A549 treated with Mapracorat at 1 μM for 4 hours (cell line): ENCODE measurements at places on chromosomes 7 and 10. TPM values are rescaled to one million over a fixed set of nuclear protein-coding genes. Genes with fewer than 3 reads are reported as not detected.

Gene AKR1B15
- 21.6 to 38.9 TPM (median 35.8 TPM) in 5 replicates for total RNA-seq

Gene AIFM2
- 29.3 to 39.2 TPM (median 35.9 TPM) in 5 replicates for total RNA-seq

Gene CTNNA3
- not detected in 5 replicates for total RNA-seq

Gene HOXA9
- 0.41 to 1.4 TPM (median 0.73 TPM) in 5 replicates for total RNA-seq

Gene ODAD2
- 0.14 TPM in 1 of 5 replicates, not detected in the others for total RNA-seq

Gene FBXL15
- total RNA-seq: 5.6 to 11.2 TPM (median 9.9 TPM) in 5 replicates

Gene ADIRF
- not detected in 5 replicates for total RNA-seq

Gene ZNF716
- not detected in 5 replicates for total RNA-seq

Gene PIK3CG
- total RNA-seq: not detected in 5 replicates

Gene AGR2
- total RNA-seq: 100 to 177 TPM (median 136 TPM) in 5 replicates

Gene ACSM6
- total RNA-seq: not detected in 5 replicates

Gene GRID2IP
- 0.08 TPM in 1 of 5 replicates, not detected in the others for total RNA-seq

Gene PLAC9
- 0.24 TPM in 1 of 5 replicates, not detected in the others for total RNA-seq

Gene FAM149B1
- 6.3 to 8.4 TPM (median 7.2 TPM) in 5 replicates for total RNA-seq

Gene PAX2
- total RNA-seq: 0.08 to 0.43 TPM (median 0.20 TPM) in 5 replicates

Gene CH25H
- total RNA-seq: 0.12 to 0.36 TPM (median 0.32 TPM) in 5 replicates

Gene HECW1
- 11.6 to 17.2 TPM (median 15.1 TPM) in 5 replicates for total RNA-seq

Gene SFR1
- 13.3 to 17.0 TPM (median 14.1 TPM) in 5 replicates for total RNA-seq

Gene CLDN12
- total RNA-seq: 27.5 to 35.2 TPM (median 32.4 TPM) in 5 replicates

Gene NME8
- total RNA-seq: not detected in 5 replicates

Gene SLC39A12
- total RNA-seq: not detected in 5 replicates

Gene WBP1L
- 21.1 to 29.1 TPM (median 26.7 TPM) in 5 replicates for total RNA-seq

Gene ZNF786
- total RNA-seq: 5.7 to 6.9 TPM (median 6.6 TPM) in 5 replicates

Gene SCRN1
- 48.7 to 62.1 TPM (median 60.0 TPM) in 5 replicates for total RNA-seq

Gene ASAH2
- 1.2 to 4.0 TPM (median 2.9 TPM) in 5 replicates for total RNA-seq

Gene SFMBT2
- total RNA-seq: 7.0 to 9.0 TPM (median 8.1 TPM) in 5 replicates

Gene ZNF777
- total RNA-seq: 16.0 to 22.0 TPM (median 21.2 TPM) in 5 replicates

Gene HOXA11
- total RNA-seq: 0.45 to 0.89 TPM (median 0.52 TPM) in 5 replicates

Gene ASB10
- not detected in 5 replicates for total RNA-seq

Gene CREB5
- total RNA-seq: 3.4 to 4.7 TPM (median 3.6 TPM) in 5 replicates

Gene PTPRN2
- total RNA-seq: 0.72 to 1.5 TPM (median 1.0 TPM) in 5 replicates

Gene LIPF
- not detected in 5 replicates for total RNA-seq

Gene KIAA1549
- 4.7 to 6.7 TPM (median 5.8 TPM) in 5 replicates for total RNA-seq

Gene STOX1
- 0.33 to 0.86 TPM (median 0.60 TPM) in 5 replicates for total RNA-seq

Gene HTR7
- 0.11 to 0.19 TPM (median 0.14 TPM) in 5 replicates for total RNA-seq

Gene LRRC18
- total RNA-seq: not detected in 5 replicates

Gene TMEM184A
- total RNA-seq: 6.0 to 11.2 TPM (median 10.3 TPM) in 5 replicates

Gene CREB3L2
- total RNA-seq: 24.7 to 30.1 TPM (median 28.4 TPM) in 5 replicates

Gene BMPER
- 4.4 to 5.7 TPM (median 5.1 TPM) in 5 replicates for total RNA-seq

Gene UPP1
- total RNA-seq: 58.2 to 97.8 TPM (median 77.8 TPM) in 5 replicates

Gene LRRC4
- not detected in 5 replicates for total RNA-seq

Gene GNAI1
- 27.4 to 33.6 TPM (median 32.0 TPM) in 5 replicates for total RNA-seq

Gene TEX47
- total RNA-seq: not detected in 5 replicates

Gene SPDYE1
- total RNA-seq: not detected in 5 replicates

Gene FBXO24
- total RNA-seq: 0.12 to 0.56 TPM (median 0.28 TPM) in 4 of 5 replicates, not detected in the other

Gene EIF3A
- 120 to 140 TPM (median 131 TPM) in 5 replicates for total RNA-seq

Gene CTAGE15
- not detected in 5 replicates for total RNA-seq

Gene VPS37D
- 3.3 to 6.4 TPM (median 5.5 TPM) in 5 replicates for total RNA-seq

Gene CEP55
- total RNA-seq: 57.5 to 72.2 TPM (median 65.1 TPM) in 5 replicates
